ENCODE measurements at places on chromosomes 6 and 20.

DNA sequence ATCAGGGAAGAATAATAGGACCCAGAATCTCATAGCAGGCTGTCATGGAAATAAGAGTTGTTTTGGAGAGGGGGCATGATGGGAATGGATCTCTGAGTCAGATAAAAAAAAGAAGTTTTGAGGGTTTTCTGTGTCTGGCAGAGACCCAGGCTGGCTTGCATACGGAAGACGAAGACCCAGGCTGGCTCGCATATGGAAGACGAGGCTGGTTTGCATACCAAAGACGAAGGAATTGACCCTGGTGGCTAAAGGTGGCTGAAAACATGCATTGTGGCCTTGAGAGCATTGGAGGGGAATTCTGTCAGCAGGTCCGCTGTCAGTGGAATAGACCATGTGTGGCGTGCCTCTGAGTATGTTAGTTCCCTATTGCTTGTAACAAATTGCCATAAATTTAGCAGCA is 335.1 kb downstream of the BTBD3 start:
- DNase-seq = no peak

GRCh38 chr6:10850728-10851127 is 12.4 kb upstream of the MAK start:
- no peak for DNase-seq

DNA sequence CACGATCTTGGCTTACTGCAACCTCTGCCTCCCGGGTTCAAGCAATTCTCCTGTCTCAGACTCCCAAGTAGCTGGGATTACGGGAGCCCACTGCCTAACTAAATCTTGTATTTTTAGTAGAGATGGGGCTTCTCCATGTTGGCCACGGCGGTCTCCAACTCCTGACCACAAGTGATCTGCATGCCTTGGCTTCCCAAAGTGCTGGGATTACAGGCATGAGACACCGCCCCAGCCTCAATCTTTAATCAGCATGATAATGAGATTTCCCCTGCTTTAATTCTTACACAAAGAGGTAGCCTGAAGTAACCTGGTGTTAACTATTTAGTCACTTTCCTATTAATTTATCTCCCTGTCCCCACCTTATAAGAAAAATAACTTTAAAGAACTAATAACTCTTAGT is 31.3 kb upstream of the TRDN start:
- no peak for DNase-seq

- DNase-seq = peak; percentile 36
Observed at GRCh38 chr20:44733341-44734069, 12.2 kb upstream of the KCNK15 start.

- no peak for DNase-seq
Observed at GRCh38 chr20:36130390-36130789, 24.1 kb upstream of the EPB41L1 start.

DNA sequence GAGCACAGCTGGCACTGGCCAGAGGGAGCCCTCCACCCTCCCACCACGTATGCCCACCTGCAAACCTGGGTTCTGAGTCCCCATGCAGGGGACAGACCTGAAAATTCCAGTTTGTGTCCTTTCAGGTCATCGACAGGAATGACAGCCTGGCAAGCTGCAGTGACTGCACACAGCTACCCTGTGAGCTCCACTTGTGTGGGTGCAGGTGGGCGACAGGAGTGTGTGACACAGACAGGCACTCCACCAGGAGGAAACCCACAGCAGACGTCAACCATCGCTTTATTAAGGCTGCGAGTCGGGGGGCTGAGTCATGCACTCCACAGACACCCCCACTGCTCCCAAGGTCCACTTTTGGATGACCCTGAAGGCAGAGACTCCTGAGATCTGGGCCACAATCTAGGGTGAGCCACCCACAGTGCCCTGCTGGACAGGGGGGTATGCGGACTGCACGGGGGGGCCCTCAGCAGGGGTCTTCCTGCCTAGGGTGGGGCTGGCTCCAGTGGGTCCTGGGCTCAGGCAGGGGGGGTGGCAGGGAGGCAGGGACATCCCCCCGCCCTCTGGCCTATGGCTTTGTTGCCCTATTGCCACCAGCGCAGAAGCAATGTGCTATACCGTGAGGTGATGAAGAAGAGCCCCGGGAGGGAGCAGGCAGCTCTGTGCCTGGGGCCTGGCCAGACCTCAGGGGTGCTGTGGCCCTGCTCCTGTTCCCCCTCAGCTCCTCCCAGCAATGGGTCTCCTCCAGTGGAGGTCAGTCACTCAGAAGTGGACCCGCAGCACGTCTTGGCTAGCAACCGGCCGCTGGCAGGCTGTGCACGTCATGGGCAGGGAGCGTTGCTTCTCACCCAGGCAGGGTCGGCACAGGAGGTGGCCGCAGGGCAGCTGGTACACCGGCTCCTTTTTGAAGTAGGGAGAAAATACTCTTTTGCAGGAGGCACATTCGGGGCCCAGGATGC is 25.1 kb upstream of the AVP start:
- DNase-seq = no peak

- DNase-seq = no peak
Observed at GRCh38 chr6:161844804-161845203, 570.9 kb upstream of the AGPAT4 start.
